ENCODE measurements at places on chromosomes 16 and 17.

DNA sequence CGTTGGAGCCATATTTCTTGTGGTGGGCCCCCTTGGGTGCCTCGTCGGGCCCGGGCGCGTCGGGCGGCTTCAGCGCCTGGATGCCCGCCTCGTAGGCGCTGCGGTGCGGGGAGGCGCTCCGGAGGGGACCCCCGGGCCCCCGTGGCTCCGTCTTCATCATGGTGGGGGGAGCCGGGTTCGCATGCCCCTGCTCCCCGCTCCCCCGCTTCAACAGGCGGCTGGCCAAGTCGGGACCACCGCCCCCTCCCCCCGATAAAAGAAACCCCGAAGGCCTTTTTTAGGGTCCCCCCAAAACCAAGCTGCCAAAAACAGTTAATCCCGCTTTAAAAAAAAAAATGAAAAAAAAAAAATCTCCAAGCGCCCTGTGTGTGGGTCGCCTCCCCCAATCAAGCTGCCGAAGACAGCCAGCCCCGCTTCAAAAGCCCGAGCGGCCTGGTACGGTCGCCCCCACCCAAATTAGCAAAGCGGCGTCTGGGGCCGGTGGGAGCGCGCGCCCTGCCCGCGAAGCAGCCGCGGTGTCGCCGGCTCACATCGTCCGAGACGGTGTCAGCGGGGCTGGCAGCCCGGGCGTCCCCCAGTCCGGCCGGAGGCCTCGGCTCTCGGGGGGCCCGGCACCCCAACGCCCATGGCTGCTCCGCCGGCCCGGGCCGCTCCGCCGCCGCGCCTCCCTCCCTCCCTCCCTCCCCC, at the start of gene PPP1R9B:
TSS of gene PPP1R9B (minus strand) at position 324 of the 687 bp plus-strand sequence. CDS start at position 160, 164 bp downstream.
- no peak for DNase-seq

DNA sequence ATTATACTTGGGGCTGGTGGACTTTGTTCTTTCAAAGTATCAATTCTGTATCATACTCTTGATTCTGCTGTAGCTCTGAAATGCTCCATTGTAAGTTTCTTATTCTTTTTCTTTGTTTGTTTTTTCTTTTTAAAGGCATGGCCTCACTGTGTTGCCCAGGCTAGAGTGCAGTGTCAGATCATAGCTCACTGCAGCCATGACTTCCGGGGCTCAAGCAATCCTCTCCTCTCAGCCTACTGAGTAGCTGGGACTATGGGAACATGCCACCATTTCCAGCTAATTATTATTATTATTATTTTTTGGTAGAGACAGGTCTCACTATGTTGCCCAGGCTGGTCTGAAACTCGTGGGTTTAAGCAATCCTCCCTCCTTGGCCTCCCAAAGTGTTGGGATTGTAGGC, 38.9 kb upstream of the METTL9 start:
- DNase-seq = no peak

GRCh38 chr17:68509141-68510057, 2.8 kb upstream of the PRKAR1A start:
- no peak for DNase-seq

- no peak for DNase-seq
Observed at GRCh38 chr16:74094962-74095361, 201.7 kb upstream of the PSMD7 start.

DNA sequence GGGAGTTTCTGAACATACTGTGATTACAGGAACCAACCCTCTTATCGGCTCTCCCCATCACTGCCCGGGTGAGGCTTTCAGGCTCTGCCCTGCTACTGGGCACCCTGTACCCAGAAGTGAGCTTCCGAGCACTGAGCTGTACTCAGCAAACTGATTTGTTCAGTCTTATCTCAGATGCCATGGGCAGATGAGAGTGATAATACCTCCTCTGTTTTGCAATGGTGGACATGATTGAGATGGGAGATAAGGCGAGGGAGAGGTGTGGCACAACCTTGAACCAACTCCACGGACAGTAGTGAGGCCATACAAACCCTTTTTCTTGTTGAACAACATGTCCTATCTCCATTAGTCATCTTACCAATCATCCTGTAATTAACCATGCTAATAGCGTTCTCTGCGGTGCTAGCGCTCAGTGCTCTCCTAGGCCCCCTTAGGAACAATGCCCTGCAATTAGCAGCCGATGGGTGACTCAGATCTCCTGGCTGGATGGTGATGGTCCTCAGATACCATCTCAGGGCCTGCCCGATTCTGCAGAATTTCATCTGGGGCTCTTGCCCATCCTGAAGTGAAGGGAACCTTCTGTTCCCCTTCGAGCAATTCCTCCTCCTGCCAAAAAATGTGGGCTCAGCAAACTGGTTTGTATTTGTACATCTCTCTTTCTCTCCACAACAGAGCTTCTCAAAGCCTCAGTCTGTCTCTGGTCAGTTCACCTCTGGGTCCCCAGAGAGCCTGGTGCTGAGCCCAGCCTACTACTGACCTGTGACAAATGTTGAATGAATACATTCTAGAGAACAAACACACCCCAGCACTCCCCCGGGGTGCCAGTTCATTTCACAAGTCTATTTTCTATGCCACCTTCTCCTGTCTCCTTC, 139.3 kb upstream of the IRX3 start:
- DNase-seq = peak; percentile 35

GRCh38 chr16:53515811-53516210, 12.8 kb upstream of the AKTIP start:
- DNase-seq = no peak

DNA sequence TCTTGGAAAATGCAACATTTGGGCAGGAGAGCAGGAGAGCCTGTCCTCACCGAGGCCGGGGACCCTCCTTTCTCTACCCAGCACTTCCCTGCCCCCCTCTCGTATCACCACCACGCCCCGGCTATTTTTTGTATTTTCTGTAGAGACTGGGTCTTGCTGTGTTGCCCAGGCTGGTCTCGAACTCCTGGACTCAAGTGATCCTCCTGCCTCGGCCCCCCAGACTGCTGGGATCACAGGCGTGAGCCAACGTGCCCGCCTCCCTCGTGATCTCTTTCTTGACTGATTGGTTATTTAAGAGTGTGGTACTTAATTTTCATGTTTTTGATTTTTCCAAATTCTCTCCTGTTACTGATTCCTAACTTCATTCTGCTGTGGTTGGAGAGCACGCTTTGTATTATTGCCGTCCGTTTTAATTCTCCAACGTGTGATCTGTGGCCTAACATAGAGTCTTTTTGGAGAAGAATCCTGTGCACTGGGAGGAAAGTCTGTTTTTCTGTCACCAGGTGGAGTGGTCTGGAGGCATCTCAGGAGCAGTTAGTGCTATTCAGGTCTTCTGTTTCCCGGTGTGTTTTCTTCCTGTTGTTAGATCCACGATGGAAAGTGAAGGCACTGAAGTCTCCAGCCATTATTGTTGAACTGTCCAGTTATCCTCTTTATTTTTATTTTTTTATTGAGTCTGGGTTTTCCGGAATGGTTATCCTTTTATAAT, 40.4 kb downstream of the ZNF778 start:
- no peak for DNase-seq

All from NCI-H146 (cell line).